Hepatocyte (in vitro differentiated cells): ENCODE measurements at places on chromosomes 16 and 17. TPM values are rescaled to one million over a fixed set of nuclear protein-coding genes. Genes with fewer than 3 reads are reported as not detected.

DNA sequence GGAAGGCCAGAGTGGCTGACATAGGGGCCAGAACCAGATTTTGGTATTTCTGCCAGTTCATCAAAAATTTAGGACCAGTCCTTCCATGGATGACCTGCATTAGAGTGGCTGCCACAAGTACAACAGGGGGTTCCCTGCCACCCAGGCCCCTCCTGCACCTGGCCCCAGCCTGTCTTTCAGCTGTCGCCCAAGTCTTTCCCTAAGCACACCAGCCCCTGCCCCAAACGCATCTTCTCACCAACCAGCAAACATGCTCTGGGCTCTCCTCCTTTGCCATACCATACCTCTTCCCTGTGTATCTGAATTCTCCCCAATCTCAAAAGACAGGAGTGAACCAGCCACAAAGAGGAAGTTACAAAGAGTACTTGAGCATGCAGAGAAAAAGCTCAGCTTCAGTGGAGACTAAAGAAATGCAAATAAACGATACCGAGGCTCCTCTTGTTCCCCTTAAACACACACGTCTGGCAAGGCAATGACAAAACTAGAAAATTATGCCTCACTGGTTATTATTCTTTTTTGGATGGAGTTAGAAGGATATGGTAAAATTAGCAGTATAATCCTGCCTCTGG lies 130.6 kb downstream of the DYNLRB2 start:
- H3K36me3 ChIP-seq: no peaks in the 10 kb centered on the region
- H3K27ac ChIP-seq: no peak overlapping the region
- no peak for DNase-seq
- H3K27me3 ChIP-seq: no peaks in the 10 kb centered on the region

Gene AHSP
- total RNA-seq: not detected in 2 replicates

Gene IL17C
- total RNA-seq: 0.40 TPM in 1 of 2 replicates, not detected in the other

GRCh38 chr17:50604513-50604912 lies 30.2 kb upstream of the ABCC3 start:
- peaks cover 29% of the 10 kb centered on the region for H3K4me1 ChIP-seq
- no peak overlapping the region for H3K4me3 ChIP-seq
- H3K36me3 ChIP-seq: no peaks in the 10 kb centered on the region
- H3K27ac ChIP-seq: peak overlapping the region; percentile 85

Gene USP43
- total RNA-seq: 3.5 and 5.2 TPM in 2 replicates

Gene GP1BA
- total RNA-seq: not detected in 2 replicates

GRCh38 chr16:89422905-89423630 lies 67.3 kb downstream of the ANKRD11 start:
- peak overlapping the region; percentile 25 for H3K27ac ChIP-seq
- H3K27me3 ChIP-seq: no peaks in the 10 kb centered on the region
- DNase-seq: peak; percentile 28
